ENCODE measurements at places on chromosomes 3 and 15. TPM values are rescaled to one million over a fixed set of nuclear protein-coding genes. Genes with fewer than 3 reads are reported as not detected.

DNA sequence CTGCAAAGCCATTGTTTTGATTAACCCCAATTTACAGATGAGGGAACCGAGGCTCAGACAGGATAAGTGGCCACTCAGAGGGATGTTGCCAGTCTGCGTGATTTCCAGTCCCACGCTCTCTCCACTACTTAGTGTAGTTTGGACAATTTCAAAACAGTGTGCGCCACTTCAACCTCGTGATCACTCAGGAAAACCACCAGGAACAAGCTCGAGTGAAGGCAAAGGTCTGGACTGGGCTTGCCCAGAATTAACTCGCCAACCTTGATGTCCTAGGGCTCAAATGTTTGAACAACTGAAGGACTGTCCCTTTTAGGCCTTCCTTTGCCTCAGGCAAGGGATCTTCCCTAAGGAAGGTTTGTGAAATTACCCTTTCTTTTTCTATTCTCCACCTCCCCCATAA, 124.2 kb upstream of the LMOD3 start:
- DNase-seq = no peak

The ARL6IP5 gene
- polyA plus RNA-seq = 47.7 TPM

The AP2M1 gene
- polyA plus RNA-seq = 69.3 TPM

- DNase-seq = no peak
Measured at GRCh38 chr3:137165117-137165806, 207.5 kb downstream of the IL20RB start.

DNA sequence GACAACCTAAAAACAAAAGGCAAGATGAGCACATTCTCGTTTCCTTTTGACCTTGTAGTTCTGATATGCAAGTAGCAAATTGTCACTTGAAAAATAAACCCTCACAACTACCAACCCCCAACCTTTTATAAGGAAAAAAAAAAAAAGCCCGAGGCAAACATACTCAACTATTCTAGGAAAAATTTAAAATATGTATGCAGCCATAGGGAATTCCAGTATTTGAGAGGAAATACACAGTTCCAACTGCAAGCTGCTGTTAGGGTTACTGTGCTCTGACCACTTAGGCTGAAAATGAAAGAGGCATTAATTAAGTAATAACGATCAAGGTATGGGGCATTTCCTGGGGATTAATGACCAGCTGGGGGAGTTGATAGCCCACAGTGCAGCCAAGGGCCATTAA, 281.9 kb upstream of the DPH6 start:
- DNase-seq = no peak

DNA sequence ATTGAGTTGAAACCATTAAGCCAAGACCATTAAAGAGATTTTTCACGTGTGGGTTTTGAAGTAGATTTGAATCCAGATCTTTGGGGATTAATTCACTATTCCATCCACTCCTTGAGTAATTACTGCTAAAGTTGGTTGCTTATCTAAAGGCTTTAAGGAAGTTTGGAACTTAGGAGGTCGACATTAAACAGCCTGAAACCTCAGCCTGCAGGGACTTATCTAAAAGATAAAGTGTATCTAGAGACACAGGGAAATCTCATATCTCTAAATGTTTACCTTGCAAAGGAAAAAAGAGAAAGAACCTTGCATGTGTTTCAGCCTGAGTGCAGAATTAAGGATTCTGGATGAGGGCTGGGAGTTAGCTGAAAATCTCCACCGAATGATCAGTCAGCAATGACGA, 158.6 kb downstream of the MEIS2 start:
- DNase-seq = no peak

DNA sequence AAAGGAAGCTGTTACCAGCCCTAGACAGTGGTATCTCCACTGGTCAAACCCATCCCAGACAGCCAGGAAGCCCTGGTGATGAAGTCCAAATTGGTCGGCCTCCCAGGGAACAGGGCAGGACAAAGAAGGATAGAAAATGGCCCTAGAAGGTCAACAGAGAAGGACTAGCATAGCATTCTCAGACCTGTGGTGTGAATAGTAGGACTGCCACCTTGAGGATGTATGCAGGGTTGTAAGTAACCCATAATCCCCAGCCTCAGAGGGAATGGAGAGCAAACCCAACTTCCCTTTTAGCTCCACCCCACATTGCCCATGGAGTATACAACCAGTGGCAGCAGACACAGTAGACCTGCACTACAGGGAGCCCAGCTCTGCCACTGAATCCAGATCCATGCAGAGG, 68.6 kb upstream of the EIF1B start:
- no peak for DNase-seq

DNA sequence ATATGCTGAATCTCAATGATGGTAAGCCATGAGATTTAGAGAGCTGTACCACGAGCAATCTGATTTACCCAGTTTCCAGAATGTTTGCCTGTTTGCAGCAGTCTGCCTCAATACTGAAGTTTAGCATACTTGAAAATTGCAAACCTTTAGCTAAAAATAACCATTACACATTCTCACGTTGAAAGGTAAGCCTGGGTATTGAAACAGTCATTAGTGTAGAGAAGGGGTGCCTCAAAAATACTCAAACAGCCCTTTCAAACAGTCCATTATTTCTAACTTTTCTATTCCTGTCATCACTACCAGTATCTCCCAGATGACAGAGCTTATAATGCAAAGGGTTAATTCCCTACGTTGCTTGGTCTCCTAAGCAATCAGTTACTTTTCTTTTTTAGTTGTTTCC, 111.8 kb upstream of the MBNL1 start:
- no peak for DNase-seq

The TARS3 gene
- 4.4 TPM for polyA plus RNA-seq

GRCh38 chr15:45442507-45443135, 64.3 kb upstream of the GATM start:
- DNase-seq = no peak

DNA sequence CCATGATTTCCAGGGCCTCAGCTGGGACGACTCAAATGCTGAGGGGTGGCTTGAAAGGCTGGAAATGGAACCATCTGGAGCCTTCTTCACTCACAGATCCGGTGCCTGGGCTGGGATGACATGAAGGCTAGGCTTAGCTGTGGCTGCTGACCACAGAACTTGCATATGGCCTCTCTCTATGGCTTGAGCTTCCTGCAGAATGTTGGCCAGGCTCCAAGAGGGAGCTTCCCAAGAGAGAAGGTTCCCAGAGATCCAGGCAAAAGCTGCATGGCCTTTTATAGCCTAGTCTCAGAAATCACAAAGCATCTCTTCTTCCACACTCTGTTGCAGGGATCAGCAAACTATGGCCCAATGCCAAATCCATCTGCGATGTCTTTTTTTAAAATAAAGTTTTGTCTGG, 44.8 kb downstream of the GATM start:
- no peak for DNase-seq

The ANO10 gene
- polyA plus RNA-seq = 7.2 TPM
